NCI-H1436 (cell line): ENCODE measurements at places on chromosomes 13 and 19.

DNA sequence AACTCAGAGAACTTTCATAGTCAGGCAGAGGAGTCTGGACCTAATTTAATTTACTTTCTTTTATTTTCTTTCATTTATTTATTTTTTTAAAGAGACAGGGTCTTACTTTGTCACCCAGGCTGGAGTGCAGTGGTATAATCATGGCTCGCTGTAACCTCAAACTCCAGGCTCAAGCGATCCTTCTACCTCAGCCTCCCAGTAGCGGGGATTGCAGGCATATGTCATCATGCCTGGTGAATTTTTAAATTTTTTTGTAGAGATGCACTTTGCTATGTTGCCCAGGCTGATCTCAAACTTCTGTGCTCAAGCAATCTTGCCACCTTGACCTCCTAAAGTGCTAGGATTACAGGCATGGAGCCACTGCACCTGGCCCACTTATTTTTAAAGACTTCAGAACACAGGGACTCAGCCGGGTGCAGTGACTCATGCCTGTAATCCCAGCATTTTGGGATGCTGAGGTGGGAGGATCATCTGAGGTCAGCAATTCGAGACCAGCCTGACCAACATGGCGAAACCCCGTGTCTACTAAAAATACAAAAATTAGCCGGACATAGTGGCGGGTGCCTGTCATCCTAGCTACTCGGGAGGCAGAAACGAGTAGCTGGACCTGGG lies 50.6 kb downstream of the KLF5 start:
- no peak for DNase-seq

DNA sequence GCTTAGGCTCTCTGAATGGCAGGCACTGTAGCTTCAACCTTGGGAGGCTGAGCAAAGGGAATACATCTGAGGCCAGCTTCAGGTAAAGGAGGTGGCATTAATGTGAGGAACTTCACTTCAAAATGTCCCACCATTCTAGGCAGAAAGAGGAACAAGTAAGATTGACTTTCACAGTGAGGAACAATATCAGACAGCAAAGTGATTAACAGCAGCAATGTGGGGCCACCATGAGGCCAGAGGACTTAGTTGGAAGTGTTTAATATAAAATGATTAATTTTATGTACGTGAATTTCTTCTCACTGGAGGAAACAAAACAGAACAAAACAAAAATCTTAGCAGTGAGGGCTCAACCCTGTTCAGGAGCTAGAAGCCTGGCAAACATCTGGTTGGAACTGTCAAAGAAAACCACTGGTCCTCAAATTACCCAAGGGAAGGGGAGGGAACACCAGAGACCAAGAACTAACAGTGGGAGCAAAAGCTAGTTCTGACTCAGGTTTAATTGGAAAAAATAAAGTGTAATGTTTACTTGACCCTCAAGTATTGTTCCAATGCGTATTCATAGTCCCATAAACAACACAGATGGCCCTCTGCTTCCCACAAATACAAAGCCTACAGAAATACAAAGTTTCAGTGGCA lies 43.9 kb upstream of the FRY start:
- DNase-seq, result no peak

DNA sequence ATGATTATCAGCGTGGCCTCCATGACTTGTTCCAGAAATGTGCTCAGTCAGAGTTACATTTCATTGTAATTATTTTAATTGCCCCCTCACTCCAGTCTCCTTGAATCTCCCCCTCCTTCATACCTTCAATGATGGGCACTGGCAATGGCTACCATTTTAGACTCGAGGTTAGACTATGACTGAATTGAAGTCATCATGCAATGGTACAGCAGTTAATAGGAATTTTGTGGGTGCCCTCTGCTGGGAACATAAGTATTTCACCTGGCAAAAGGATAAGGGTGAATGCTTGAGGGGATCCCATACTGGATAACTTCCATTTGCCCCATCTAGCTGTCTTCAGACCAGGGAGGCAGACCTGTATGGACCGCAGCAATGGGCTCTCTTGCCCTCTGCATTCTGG lies 32.2 kb upstream of the USP12 start:
- DNase-seq, result no peak

- DNase-seq, result no peak
Measured at GRCh38 chr19:42246143-42246921, 3.9 kb upstream of the GSK3A start.

GRCh38 chr13:110971486-110971885 lies 56.6 kb upstream of the ANKRD10 start:
- no peak for DNase-seq

- no peak for DNase-seq
Measured at GRCh38 chr19:56619121-56619520, 23.8 kb upstream of the SMIM17 start.

DNA sequence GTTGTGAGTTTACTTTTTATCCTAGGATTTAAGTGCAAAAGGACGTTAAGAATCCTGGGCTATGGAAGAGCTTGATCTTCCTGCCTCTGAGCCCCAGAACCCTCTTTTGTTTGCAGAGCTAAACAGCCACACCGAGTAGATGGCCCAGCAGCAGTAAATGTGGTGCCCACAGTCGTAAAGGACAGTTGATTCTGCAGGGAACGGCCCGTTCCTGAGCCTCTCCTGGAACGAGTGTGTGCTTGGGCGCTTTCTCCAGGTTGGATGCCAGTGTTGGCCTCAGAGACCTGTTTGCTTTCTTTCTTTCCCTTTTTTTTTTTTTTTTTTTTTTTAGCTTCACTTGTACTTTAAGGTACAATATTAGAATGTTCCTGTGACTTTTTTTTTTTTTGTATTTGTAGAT lies 41.7 kb downstream of the SPATA13 start:
- no peak for DNase-seq

GRCh38 chr19:56126983-56127780 lies 6.1 kb upstream of the ZNF787 start:
- no peak for DNase-seq

DNA sequence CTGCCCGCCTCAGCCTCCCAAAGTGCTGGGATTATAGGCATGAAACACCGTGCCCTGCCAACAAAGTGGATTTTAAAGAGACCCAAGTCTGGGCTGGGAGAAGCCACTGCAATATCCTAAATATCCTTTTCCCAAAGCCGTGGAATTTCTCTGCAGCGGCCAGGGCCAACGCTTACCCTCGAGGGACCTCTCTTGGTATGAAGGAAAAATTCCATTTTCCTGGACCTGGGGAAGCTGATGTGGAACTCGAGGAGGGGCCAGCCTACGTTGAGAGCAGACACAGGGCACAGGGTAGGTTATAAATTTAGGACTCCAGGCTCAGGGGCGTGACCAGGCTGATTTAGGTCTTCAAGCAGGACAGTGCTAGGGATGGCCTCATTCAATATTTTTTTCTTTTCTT lies 17.7 kb upstream of the UPF1 start:
- DNase-seq, result no peak

GRCh38 chr13:46179491-46179908 lies 2.5 kb downstream of the LCP1 start:
- no peak for DNase-seq

DNA sequence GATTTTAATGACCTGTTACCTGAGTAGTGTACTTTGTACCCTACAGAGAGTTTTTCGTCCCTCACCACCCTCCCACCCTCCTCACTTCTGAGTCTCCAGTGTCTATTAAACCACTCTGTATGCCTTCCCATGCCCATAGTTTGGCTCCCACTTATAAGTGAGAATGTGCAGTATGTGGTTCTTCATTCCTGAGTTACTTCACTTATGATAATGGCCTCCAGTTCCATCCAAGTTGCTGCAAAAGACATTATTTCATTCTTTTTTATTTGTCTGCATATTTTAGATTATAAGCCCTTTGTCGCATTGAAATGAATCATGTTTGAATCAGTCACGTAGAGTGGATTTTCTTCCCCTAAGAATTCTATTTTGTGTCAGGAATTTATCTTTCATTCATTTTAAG lies 12.2 kb upstream of the HTR2A start:
- no peak for DNase-seq

- DNase-seq, result no peak
Measured at GRCh38 chr19:31937983-31938382, 407.4 kb upstream of the ZNF507 start.

GRCh38 chr13:99172951-99173350 lies 27.7 kb upstream of the UBAC2 start:
- no peak for DNase-seq

DNA sequence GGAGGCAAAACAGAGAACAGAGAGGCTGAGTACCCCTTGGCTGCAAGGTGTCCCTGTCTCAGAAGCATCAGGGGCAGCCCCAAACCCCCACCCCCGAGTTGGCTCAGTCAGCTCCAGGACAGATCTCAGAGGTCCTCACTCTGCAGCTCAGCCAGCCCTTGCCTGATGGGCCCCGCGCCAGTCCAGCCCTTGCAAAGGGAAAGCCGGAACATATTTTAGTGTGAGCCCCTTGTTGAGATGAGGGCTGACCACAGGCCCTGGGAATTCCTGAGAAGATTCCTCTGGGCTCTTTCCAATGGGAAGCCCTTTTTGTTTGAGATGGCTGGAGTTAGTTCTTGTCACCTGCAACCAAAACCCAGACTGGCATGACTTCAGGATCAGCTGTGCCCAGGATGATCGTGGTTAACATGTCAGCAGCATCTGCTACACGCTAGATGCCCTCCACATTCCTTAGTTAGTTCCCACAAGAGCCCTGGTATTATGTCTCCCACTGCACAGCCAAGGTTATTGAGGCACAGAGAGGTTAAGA lies 33.9 kb upstream of the CCNE1 start:
- DNase-seq, result no peak

- DNase-seq, result no peak
Measured at GRCh38 chr13:103898481-103898880, 832.3 kb upstream of the SLC10A2 start.

- no peak for DNase-seq
Measured at GRCh38 chr13:27177852-27178251, 6.2 kb upstream of the USP12 start.

GRCh38 chr19:2602391-2603181 lies 99.9 kb downstream of the GNG7 start:
- no peak for DNase-seq

- no peak for DNase-seq
Measured at GRCh38 chr13:25406377-25406776, 34.6 kb downstream of the ATP8A2 start.

- no peak for DNase-seq
Measured at GRCh38 chr13:32849369-32849768, 166.9 kb upstream of the KL start.

DNA sequence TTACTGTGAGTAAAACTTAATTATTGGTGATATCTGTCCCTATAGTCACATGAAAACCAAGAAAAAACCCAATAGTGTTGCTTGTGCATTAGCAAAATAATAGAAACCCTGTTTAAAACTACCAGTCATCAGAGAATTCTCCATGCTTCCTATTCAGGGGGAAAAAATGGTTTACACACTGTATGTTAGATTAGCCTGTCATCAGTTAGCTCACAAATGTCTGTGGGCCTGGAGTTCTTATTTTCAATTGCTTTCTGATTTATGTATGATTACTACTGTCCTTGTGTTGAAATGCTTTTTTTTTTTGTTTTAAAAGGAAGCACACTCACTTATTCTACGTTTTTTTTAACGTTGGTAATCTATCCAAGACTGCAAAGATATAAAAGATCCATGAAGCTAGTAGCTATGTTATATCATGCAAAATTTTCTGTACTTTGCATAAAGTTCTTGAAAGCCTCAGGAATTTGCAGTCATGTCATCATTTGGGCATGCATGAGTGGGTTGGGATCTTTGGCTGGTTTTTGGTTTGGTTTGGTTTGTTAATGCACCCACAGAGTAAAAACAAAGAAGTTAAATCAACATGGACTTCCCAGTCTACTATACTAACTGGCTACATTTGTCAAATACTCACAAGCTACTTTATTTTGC lies 25.9 kb downstream of the RXFP2 start:
- DNase-seq, result no peak

DNA sequence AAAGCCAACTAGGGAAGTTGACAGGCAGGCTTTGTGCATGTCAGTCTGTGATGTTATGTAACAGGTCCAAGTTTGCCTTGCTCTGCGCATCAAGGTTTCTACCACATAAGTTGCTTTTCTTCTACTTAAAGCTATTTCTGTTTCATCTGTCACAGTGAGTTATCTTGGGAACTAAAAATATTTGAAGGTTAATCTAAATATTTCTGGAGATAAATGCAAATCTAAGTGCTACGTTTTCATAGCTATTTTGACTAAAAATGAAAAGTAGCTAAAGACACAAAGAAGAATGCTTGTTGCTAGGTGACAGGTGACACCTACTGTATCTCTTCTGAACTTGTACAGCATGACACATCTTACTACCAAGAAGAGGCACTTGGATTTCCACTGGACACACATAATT lies 135.6 kb downstream of the KLF12 start:
- DNase-seq, result no peak

DNA sequence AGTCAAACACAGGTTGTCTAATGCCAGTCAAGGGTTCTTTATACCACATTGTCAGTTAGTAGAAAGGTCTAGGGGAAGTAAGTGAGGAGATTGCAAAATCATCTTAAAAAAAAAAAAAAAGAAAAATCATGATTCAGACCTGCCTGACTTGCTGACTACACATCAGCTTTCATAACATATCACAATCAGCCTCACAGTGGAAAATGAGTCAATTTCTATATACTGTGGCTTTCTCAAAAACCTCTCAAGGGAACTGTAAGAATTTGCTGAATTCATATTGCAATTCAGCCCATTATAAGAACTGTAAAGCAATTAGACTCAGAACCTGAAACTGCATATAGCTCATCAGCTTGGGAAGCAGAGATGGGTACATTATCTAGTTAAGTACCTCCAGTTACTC lies 75.3 kb upstream of the GPC6 start:
- no peak for DNase-seq

- no peak for DNase-seq
Measured at GRCh38 chr19:55676383-55676782, 1.4 kb downstream of the EPN1 start.

DNA sequence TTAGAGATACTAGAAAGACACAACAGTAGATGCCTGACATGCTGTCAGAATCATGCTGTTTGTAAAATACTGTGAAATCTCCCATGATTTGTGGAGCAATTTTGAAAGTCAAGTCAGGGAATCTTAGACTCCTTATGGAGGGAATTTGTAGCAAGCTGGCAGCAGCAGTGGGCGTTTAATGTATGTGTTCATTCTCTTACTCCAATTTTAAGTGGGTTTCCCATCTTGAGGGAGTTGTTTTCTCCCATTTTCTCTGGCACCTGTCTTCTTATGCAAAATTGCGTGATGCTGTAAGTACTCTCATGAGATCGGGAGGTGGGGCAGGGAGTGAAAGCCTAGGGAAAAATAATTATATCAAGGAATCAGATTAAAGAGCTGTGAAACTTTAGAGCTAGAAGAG lies 16.0 kb upstream of the GTF2F2 start:
- no peak for DNase-seq
